ENCODE measurements at places on chromosomes 12 and 14.

DNA sequence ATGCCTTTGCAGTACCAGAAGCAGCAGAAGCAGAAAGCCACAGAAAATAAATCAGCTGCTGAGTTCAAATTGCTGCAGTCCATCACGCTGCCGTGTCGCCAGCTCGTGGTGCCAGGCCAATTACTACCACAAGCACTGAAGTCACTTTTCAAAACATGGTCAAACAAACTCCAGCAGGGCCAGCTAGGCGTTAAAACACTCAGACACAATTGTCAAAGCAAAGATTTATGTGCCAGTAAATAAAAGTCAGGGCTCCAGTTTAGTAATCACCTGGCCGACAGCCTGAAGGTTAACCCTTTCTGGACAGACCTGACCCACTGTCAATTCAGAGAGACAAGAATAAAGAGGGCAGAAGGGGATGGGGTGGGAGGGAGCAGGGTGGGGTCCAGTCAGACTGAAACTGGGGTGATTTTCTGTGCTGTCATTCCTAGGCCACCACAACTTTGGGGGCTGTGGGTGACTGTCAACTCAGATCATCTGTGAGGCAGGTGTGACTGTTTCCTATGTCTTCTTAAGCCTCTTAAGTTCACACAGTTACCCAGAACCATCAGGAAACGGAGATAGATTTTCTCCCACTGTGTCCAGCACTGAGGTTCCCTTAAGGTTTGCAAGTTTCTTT lies 109.8 kb upstream of the FUT8 start:
- no peak for DNase-seq

GRCh38 chr12:105492591-105493545 lies 162.4 kb downstream of the C12orf75 start:
- DNase-seq = no peak

GRCh38 chr12:64428956-64429355 lies 23.0 kb upstream of the TBK1 start:
- no peak for DNase-seq

GRCh38 chr14:61504901-61505300 lies 183.5 kb downstream of the PRKCH start:
- DNase-seq = no peak

DNA sequence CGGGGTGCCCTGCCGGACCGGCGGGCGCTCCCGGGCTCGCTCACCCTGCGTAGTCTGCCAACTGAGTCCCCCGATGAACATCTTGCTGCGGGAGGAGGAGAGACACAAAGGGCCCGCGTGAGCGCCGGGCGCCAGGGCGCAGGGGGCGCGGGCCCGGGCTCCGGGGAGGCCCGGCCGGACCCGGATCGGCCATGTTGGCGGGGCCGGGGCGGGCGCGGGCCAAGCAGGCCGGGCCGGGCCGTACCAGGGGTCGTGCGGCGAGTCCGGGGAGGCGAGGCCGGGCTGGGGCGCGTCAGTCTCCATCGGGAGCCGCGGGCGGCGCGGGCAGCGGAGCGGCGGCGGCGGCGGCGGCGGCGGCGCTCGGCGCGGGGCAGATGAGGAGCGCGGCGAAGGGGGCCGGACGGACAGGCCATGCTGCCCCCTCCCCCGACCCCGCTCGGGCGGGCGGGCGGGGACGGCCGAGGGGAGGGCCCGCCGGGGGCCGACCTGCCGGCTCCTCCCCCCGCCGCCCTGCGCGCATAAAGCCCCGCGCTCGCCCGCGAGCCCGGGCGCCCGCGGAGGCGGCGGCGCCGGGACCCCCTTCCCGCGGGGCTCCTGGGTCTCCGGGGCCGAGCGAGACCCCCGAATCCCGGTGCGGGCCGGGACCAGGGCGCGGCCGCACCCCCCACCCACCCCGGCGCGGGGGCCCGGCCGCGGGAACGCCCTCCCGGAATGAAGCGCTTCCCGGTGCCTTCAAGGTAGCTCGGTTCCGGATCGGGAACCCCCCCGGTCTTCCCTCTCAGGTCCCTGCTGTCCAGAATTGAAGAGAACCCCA lies at the start of gene MSI1:
Gene MSI1, minus strand, starts transcription at position 376 of the 814 bp plus-strand sequence. Its CDS starts 73 bp downstream, at position 303.
- DNase-seq = no peak

DNA sequence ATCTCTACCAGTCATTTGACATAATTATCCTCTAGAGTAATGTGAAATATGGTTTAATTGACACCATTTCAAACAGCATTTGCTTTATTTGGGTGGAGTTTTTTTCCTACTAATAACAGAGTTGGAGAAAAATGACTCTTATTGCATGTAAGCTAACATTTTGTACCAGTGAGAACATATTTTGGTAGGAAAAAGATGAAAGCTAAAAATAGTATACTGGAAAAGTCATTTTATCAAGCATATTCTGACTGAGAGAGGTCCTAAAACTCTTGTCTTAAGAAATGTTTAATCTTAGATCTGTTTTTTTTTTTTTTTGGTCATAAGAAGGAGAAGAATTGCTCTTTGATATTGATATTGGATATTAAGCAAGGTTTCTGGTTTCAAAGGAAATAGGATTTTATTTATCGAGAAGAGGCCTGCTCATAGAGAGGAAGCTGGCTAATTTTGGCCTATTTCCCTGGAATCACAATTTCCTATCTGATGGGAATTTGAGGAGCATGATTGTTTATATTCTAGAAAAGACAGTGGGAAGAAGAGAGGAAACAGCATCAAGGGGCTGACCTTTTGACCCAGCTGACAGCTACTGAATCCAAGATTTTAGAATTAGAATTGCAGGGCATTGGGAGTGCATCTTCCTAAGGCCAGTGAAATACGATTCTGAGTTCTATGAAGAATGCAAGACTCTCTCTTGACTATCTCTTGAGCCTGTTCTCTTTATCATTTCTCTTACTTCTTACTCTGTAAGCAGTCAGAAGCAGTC lies 19.4 kb downstream of the OTOGL start:
- DNase-seq = no peak

DNA sequence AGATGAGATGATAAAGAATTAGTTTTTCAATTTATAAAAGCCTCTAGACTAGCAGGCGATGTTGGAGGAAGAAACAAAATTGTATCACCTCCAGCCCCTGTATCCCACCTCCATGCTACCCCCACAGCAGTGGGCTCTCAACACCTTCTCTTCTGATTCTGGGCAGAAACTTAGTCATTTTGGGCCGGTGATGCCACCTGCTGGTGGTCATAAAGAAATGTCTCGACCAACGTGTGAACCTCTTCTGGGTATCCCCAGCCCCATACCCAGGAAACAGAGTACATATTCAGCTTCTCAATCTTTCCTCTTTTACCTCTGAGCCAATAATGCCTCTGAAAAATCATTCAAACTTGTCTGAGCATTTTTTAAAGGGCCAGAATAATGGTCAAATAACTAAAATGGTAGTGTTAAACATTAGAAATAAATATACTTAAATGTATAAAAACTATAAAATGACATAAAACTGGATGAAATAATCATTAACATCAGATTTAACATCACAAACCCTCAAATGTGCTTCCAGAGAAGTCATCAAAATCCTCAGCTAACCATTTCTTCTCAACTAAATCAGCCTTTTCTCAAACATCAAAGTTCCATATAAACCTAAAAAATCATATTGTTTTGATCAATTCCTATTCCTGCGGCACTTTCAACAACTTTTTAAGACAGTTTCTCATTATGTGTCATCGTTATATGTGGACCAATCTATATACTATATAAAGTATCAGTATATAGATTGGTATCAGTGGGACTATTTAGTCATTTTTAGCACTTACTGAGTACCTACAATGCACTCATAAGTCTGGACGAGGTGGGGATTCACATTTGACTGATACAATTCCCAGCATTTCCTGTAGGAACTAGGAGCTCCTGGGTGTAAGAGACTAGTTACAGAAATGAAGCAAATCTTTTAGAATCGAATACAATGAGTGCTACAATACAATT lies 69.4 kb downstream of the ATXN2 start:
- DNase-seq = peak; percentile 18

DNA sequence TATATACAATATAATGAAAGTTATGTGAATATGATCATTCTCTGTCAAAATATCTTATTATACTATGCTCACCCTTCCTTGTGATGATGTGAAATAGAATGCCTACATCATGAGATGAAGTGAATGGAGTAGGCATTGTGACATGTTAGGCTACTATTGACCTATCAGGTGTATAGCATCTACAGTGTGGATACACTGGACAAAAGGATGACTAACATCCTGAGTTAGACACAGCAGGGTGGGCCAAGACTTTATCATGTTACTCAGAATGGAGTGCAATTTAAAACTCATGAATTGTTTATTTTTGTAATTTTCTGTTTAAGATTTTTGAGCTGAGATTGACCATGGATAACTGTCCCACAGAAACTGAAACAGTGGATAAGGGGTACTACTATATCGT lies 53.4 kb upstream of the NAV3 start:
- DNase-seq = no peak

DNA sequence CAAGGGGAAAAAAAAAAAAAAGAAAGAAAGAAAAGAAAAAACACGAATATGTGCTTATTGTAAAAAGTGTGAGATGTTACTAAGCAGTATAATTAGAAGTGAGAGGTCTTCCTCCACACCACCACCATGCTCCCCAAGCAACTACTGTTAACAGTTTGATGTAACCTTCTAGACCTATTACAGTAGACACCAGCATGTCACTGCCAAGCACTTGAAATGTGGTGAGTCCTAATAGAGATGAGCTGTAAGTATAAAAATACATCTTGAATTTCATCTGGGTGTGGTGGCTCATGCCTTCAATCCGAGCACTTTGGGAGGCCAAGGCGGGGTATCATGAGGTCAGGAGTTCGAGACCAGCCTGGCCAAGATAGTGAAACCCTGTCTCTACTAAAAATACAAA lies 8.1 kb upstream of the SNRNP35 start:
- no peak for DNase-seq

DNA sequence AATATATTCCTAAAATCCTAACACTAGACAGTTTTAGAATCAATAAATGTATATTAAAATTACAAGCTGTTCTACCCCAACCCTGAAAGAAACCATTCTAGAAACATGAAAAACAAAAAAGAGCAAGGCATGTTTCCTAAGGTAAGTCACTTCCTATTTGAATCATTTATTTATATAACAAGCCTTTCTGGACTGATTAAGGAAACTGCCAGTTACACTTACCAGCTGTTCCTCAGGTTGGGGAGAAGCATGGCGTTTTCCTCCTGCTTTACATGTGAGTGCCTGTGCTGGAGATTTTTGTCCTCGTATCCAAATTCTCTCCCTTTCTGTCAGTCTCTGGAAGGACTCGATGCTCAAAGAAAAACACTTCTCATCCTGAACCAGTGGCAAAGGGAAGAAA lies 183.3 kb downstream of the EFCAB11 start:
- DNase-seq = no peak

DNA sequence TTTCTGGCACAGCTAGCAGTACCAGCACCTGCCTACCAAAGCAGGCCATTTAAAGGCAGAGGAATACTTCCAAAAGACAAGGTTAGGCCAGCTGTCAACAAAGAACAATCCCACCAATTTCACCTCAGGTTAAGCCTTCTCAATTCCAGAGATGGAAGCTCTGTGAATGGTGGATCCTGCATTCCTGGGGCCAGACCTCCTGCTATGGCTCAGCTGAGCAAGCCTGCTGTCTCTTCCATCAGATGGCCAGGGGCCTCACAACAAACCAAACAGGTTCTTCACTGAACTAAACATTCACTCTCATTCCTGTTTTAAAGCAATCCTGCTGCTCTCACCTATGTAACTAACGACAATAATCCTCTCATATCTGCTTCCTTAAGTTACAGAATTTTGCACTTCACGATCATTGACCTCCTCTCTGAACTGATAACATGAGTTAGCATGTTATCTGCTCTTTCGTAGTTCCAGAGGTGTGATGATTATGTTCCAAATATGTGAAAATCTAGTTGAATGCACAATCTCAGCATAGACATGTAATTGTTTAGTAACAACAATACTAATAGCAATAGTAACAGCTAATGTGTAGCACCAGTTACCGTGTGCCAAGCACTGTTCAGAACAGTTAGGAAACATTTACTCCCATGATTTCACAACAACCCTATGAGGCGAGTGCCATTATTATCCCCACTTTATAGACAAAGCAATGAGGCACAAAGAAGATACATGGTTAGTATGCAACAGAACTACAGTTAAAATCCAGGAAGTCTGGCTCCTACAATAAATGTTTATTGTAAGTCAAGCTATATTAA lies 73.2 kb downstream of the SLC2A13 start:
- DNase-seq = no peak
